Fibroblast of lung (primary cell): ENCODE measurements at places on chromosomes 12 and 14. TPM values are rescaled to one million over a fixed set of nuclear protein-coding genes. Genes with fewer than 3 reads are reported as not detected.
A peak's percentile ranks its signal among the peaks of the same experiment; 100 is the strongest.

ATF1 gene
- polyA plus RNA-seq = 40.6 and 41.7 TPM in 2 replicates

IAPP gene
- not detected in 2 replicates for polyA plus RNA-seq

TBX3 gene
- polyA plus RNA-seq = 19.9 and 33.0 TPM in 2 replicates

MUCL1 gene
- not detected in 2 replicates for polyA plus RNA-seq

EFS gene
- polyA plus RNA-seq = 2.0 and 2.3 TPM in 2 replicates

PFKM gene
- polyA plus RNA-seq = 87.6 and 88.4 TPM in 2 replicates

DNA sequence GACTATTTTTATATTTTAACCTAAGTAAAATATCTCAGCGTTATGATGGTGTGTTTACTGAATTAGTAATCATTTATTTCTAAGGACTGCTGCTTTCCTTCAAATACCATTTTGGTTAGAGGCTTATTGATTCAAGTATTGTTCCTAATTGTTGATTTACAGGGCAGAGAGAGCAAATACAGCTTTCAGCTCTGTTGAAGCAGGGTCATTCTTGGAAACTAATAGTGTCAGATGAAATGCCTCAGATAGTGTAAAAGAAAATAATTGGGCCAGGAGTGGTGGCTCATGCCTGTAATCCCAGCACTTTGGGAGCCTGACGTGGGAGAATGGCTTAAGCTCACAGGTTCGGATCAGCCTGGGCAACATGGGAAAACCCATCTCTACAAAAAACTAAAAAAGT lies 249.3 kb downstream of the FUT8 start:
- no peak overlapping the region for H3K4me3 ChIP-seq
- H3K27me3 ChIP-seq = no peaks in the 10 kb centered on the region
- no peak for DNase-seq

DNA sequence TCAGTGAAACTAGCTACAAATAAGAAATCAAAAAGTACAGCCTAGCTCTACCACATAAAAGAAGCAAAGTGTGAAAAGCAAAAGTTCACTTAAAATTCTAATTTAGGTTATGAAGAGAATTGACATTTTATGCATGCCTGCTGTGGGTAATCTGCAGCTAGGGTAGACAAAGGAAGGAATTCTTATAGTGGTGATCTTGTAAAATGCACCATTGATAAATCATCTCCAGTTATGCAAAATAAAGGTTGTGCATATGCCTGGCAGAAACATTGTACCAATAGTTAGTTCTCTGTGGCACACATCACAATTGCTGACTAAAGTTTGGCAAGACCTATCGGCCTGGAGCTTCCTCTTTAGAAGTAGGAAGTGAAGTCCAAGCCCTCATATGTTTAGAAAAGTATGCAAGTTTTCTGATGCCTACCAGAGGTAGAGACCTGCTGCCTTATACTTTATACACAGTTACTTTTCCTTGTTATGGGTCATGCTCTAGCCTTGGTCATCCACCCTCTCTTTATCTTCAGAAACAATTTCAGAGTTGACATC lies 78.3 kb downstream of the TSHR start:
- no peak overlapping the region for H3K4me3 ChIP-seq
- DNase-seq = no peak
- no peak overlapping the region for H3K27ac ChIP-seq
- H3K4me1 ChIP-seq = no peaks in the 10 kb centered on the region

GRCh38 chr14:44317441-44317746 lies 189.7 kb downstream of the FSCB start:
- no peak overlapping the region for H3K4me3 ChIP-seq
- H3K4me1 ChIP-seq = no peaks in the 10 kb centered on the region
- no peak overlapping the region for H3K27ac ChIP-seq
- no peaks in the 10 kb centered on the region for H3K27me3 ChIP-seq

DNA sequence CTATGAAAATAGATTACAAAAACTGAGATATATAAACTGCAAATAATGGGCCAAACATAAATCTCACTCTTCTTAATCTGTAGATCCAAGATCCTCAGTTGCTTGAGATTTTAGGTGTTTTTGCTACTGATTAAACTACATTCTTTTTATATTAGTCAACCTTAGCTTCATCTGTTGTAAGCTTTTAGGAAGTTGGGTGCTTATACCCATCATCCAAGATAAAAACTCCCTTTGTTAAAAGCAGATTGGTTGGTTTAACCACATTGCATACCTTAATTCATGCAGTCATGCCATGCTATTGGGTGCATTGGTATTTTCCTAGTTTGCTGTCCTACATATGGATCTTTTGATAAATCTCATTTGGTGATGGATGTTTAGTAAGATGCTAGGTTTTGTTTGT lies 46.2 kb upstream of the DIP2B start:
- peaks cover 2% of the 10 kb centered on the region for H3K36me3 ChIP-seq
- no peaks in the 10 kb centered on the region for H3K4me1 ChIP-seq
- no peak for DNase-seq
- no peak overlapping the region for H3K27ac ChIP-seq
- H3K4me3 ChIP-seq = no peak overlapping the region
- H3K27me3 ChIP-seq = no peaks in the 10 kb centered on the region

- H3K4me3 ChIP-seq = peak overlapping the region; percentile 68
- DNase-seq = no peak
- H3K27me3 ChIP-seq = no peaks in the 10 kb centered on the region
- peak overlapping the region; percentile 31 for H3K27ac ChIP-seq
- peaks cover 6% of the 10 kb centered on the region for H3K36me3 ChIP-seq
Observed at GRCh38 chr12:56267443-56268071, 815 bp downstream of the COQ10A start.

- H3K36me3 ChIP-seq = no peaks in the 10 kb centered on the region
- no peak for DNase-seq
- H3K4me3 ChIP-seq = no peak overlapping the region
- no peak overlapping the region for H3K27ac ChIP-seq
Observed at GRCh38 chr14:38847161-38847560, 255.9 kb downstream of the SEC23A start.

- no peaks in the 10 kb centered on the region for H3K4me1 ChIP-seq
- H3K36me3 ChIP-seq = peaks cover 2% of the 10 kb centered on the region
- H3K27me3 ChIP-seq = no peaks in the 10 kb centered on the region
- DNase-seq = no peak
- H3K27ac ChIP-seq = no peak overlapping the region
Observed at GRCh38 chr12:2669560-2669959, 125.2 kb upstream of the FKBP4 start.

- H3K27me3 ChIP-seq = no peaks in the 10 kb centered on the region
- no peak for DNase-seq
- no peak overlapping the region for H3K4me3 ChIP-seq
Observed at GRCh38 chr14:35959835-35960234, 133.7 kb downstream of the BRMS1L start.

GRCh38 chr14:80100681-80101080 lies 110.6 kb downstream of the DIO2 start:
- no peaks in the 10 kb centered on the region for H3K36me3 ChIP-seq
- no peak overlapping the region for H3K27ac ChIP-seq
- H3K4me3 ChIP-seq = no peak overlapping the region

DNA sequence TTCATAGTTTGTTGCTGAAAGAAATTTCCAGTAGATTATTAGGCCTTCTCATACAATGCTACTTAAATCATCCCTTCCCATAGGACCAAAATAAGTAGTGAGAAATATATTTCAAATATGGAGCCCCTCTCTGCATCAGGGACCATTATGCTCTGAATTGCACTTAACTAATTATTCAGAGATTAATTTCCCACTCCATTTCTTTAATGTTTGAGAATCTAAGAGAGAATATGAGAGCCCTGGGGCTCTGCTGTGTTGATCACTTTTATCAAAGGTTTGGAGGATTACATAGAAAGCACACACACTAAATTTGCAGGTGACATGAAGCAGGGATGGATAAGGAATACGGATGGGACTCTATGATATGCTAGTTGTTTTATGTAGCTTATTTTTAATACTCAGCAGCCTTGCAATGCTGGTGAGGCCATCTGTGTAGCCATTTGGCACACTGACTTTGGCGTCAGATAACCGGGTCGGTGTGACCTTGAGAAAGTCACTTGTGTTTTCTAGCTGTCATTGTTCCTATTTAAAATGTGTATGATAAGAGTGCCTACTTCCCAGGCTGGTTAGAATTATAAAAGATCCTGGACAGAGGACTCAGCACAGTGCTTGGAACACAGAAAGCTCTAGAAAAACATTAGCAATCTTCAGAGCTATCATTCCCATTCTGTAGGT lies 49.9 kb upstream of the FBXO21 start:
- no peak for DNase-seq
- H3K27ac ChIP-seq = no peak overlapping the region
- H3K36me3 ChIP-seq = no peaks in the 10 kb centered on the region
- no peak overlapping the region for H3K4me3 ChIP-seq

DNA sequence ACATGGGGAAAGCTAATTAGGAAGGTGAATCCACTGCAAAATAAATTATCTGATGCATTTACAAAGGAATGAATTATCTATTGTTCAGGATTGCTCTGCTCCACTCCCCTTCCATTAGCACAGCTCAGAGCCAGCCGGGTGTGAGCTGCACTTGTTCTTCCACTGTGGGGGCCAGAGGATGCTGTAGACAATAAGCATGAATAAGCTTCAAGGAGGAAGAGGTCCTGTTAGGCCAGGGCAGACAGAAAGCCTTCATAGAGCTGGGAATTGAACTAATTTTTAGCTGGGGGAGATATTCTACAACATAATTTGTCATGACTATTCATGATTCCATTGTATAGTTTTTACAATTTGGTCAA lies 137.6 kb upstream of the MAX start:
- no peak for DNase-seq
- H3K4me1 ChIP-seq = peaks cover 33% of the 10 kb centered on the region
- no peaks in the 10 kb centered on the region for H3K36me3 ChIP-seq
- no peak overlapping the region for H3K4me3 ChIP-seq

GRCh38 chr12:132449565-132450417 lies 40.2 kb upstream of the FBRSL1 start:
- peaks cover 6% of the 10 kb centered on the region for H3K27me3 ChIP-seq
- H3K36me3 ChIP-seq = no peaks in the 10 kb centered on the region
- no peak overlapping the region for H3K27ac ChIP-seq
- no peaks in the 10 kb centered on the region for H3K4me1 ChIP-seq

- H3K36me3 ChIP-seq = no peaks in the 10 kb centered on the region
- H3K4me3 ChIP-seq = no peak overlapping the region
- no peaks in the 10 kb centered on the region for H3K27me3 ChIP-seq
- peak; percentile 14 for DNase-seq
- no peak overlapping the region for H3K27ac ChIP-seq
- H3K4me1 ChIP-seq = no peaks in the 10 kb centered on the region
Observed at GRCh38 chr14:34297786-34298520, 164.1 kb downstream of the SPTSSA start.

- H3K27me3 ChIP-seq = peaks cover 30% of the 10 kb centered on the region
- no peaks in the 10 kb centered on the region for H3K36me3 ChIP-seq
- H3K4me3 ChIP-seq = peak overlapping the region; percentile 51
- H3K4me1 ChIP-seq = no peaks in the 10 kb centered on the region
- DNase-seq = no peak
Observed at GRCh38 chr12:71439362-71439612, 311 bp upstream of the LGR5 start.

- H3K4me1 ChIP-seq = peaks cover 6% of the 10 kb centered on the region
- no peak overlapping the region for H3K4me3 ChIP-seq
- peak; percentile 60 for DNase-seq
- no peaks in the 10 kb centered on the region for H3K27me3 ChIP-seq
Observed at GRCh38 chr12:29238822-29239291, 89.8 kb downstream of the FAR2 start.

DNA sequence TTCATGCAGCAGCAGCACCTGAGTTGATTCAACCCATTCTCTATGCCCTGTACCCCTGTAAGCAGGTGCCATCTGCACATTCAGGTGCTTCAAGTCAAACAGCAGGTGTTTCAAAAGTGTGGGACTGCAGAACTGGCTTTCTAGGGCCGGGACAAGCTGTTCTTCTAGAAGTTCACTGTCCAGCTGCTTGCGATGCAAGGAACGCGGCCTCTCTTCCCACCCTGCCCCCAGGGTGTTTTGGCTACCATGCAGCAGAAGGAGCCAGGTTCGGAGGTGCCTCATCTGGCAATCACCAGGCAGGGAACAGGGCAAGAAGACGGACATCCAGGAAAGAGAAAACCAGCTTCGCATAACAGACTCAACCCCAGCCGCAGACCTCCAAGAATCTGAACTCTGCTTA lies 35.2 kb downstream of the TMEM132D start:
- H3K27me3 ChIP-seq = no peaks in the 10 kb centered on the region
- no peak overlapping the region for H3K4me3 ChIP-seq
- no peak for DNase-seq

GRCh38 chr14:100439781-100440180 lies 116.6 kb downstream of the SLC25A47 start:
- peak; percentile 17 for DNase-seq
- H3K27me3 ChIP-seq = no peaks in the 10 kb centered on the region
- H3K4me1 ChIP-seq = no peaks in the 10 kb centered on the region
- no peak overlapping the region for H3K27ac ChIP-seq
- H3K36me3 ChIP-seq = no peaks in the 10 kb centered on the region

DNA sequence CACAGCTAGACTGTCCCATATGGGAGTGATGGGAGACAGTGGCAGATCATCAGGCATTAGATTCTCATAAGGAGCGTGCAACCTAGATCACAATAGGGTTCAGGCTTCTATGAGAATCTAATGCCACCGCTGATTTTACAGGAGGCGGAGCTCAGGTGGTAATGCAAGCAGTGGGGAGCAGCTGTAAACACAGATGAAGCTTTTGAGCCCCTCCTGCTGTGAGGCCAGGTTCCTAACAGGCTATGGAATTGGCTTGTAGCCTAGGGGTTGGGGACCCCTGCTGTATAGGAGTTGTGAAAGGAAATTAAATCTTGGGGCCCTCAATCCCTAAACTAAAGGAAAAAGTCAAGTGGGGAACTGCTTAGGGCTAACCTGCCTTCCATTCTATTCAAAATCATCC lies 29.6 kb downstream of the ADIPOR2 start:
- DNase-seq = no peak
- H3K36me3 ChIP-seq = no peaks in the 10 kb centered on the region
- no peak overlapping the region for H3K27ac ChIP-seq
- H3K4me3 ChIP-seq = no peak overlapping the region
- peaks cover 4% of the 10 kb centered on the region for H3K4me1 ChIP-seq

GRCh38 chr14:71089971-71090370 lies 182.7 kb downstream of the PCNX1 start:
- no peaks in the 10 kb centered on the region for H3K27me3 ChIP-seq
- peak; percentile 26 for DNase-seq
- H3K4me3 ChIP-seq = no peak overlapping the region
- H3K36me3 ChIP-seq = peaks cover 1% of the 10 kb centered on the region
- no peaks in the 10 kb centered on the region for H3K4me1 ChIP-seq

GRCh38 chr14:77108753-77109152 lies 10.7 kb downstream of the CIPC start:
- DNase-seq = no peak
- H3K27me3 ChIP-seq = no peaks in the 10 kb centered on the region
- H3K27ac ChIP-seq = no peak overlapping the region
- no peak overlapping the region for H3K4me3 ChIP-seq
- no peaks in the 10 kb centered on the region for H3K4me1 ChIP-seq
- H3K36me3 ChIP-seq = peaks cover 2% of the 10 kb centered on the region

- H3K27ac ChIP-seq = no peak overlapping the region
- H3K36me3 ChIP-seq = no peaks in the 10 kb centered on the region
- no peak for DNase-seq
- no peaks in the 10 kb centered on the region for H3K4me1 ChIP-seq
Observed at GRCh38 chr12:58712976-58713375, 207.3 kb downstream of the LRIG3 start.

DNA sequence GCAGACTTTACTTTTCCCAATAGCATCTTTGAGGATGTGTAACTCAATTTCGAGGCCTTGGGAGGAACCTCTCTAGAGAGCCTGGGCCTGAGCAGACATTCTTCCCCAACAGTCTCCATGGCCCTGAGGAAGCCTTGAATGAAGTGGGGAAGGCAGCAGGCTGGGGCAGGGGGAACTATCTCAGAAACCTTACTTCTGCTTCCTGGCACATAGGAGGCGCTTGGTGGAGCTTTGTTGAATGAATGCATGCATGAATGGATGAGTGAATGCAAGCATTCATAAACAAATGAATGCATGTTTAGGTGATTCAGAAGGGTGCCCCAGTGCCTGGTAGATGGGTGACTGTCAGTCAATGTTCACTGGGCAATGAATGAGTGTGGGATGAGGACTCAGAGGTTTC lies 58.3 kb downstream of the GALNT16 start:
- H3K4me1 ChIP-seq = peaks cover 18% of the 10 kb centered on the region
- peak overlapping the region; percentile 79 for H3K27ac ChIP-seq
- no peaks in the 10 kb centered on the region for H3K27me3 ChIP-seq
- no peak overlapping the region for H3K4me3 ChIP-seq
